ENCODE measurements at places on chromosomes 11 and 22. TPM values are rescaled to one million over a fixed set of nuclear protein-coding genes. Genes with fewer than 3 reads are reported as not detected.

Gene OR6A2
- total RNA-seq: 0.08 TPM

Gene NPTXR
- total RNA-seq: 0.44 TPM

Gene SMC1B
- total RNA-seq: not detected

GRCh38 chr22:29917052-29917902 lies 34.3 kb downstream of the MTMR3 start:
- no peak for ATAC-seq

Gene OR5AP2
- total RNA-seq: not detected
